Fibroblast of skin of left biceps (primary cell): ENCODE measurements at places on chromosomes 16 and 17.

DNA sequence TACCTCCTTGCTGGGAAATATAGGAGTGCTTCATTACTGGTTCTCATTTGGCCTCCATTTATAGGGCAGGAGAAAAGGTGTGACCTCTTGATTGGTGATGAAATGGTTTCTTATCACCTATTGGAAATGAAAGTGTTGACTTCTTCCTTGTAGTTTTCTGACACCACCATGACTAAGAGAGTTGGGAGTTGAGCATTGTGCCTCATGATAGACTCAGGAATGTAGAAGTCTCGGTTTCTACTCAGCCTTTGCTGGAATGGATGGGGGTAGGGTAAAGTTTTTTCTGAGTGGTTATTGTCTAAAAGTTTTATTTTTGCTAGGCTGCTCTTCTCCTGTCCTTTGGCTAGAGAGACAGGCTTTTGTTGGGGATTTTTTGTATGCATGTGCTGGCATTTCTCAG, 117.4 kb downstream of the PHKB start:
- DNase-seq, result no peak

DNA sequence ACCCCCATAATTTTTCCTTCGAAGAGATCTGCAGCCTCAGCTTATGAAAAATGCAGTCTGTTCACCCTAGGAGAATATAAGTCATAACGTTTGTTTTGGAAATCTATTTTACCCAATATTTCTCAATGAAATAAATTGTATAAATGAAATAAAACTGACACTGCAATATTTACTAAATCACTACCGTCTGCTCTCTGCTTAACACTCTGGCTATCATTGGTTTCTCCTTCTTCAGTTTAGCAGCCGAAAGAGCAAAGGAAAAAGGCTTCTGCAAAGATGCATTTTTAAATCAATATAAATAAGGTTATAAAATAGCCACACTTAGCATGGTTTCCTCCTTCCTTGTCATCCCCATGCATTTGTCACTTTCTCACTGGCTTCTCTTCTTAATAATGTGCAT, 148.2 kb downstream of the SNX11 start:
- DNase-seq, result no peak

GRCh38 chr17:35521150-35521549, 16.3 kb downstream of the SLFN12L start:
- DNase-seq, result no peak

GRCh38 chr17:66984730-66985129, 20.2 kb downstream of the CACNG4 start:
- DNase-seq, result no peak

- DNase-seq, result no peak
Measured at GRCh38 chr16:89175280-89176146, 4.0 kb downstream of the CDH15 start.

DNA sequence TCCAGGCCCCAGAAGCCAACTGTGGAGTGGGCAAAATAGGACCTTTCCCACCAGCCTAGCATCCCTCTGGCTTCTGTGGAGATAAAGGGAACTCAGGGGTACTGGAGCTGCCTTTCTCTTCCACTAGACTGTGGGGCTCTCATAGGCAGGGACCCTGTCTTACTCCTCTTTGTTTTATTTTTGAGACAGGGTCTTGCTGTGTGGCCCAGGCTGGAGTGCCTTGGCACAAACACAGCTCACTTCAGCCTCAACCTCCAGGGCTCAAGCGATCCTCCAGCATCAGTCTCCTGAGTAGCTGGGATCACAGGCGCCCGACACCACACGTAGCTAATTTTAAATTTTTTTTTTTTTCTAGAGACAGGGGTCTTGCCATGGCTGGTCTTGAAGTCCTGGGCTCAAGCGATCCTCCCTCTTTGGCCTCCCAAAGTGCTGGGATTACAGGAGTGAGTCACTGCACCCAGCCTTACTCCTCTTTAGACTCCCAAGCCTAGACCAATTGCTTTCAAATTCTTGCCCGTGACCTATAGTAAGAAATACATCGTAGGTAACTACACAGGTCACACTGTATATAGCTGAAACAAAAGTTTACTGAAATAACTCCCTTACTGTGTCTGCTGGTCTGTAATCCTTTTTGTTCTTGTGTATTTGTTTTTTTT, 2.6 kb downstream of the RAI1 start:
- no peak for DNase-seq
